ENCODE measurements at places on chromosomes 5 and 9.

DNA sequence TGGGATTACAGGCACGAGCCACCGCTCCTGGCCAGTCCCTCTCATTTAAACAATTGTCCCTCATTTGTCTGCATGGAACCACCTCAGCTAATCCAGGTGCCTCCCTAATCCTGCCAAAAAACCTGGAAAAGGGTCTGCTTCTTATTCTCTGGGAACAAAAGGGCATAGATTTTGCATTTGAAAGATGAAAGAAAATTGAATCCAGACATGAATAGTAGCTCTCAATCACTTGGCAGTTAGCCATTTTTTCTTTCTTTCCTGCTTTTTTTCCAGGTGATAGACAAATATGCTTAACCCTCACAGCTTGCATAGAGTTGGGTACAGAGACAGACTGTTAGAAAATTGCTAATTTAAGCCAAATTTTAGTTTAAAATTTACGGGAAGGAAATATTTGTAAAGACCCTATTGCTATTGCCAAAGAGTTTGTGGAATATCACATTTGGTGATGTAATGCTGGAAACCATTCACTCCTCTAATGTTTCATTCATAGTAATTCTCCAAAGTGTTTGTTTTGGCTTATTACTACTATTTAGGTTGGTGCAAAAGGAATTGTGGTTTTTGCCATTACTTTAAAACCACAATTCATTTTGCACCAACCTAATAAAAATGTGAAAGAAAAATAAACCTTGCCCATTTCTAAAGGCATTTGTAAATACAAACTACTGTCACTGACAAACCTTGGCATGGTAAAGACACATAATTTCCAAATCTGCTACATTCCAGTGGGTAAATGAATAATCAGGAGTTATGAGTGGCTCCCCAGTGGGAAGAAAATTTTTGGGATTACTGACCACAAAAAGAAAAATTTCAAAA lies 80.5 kb upstream of the JAK2 start:
- no peak for DNase-seq
- H3K27me3 ChIP-seq = no peaks in the 10 kb centered on the region
- no peaks in the 10 kb centered on the region for H3K4me1 ChIP-seq

DNA sequence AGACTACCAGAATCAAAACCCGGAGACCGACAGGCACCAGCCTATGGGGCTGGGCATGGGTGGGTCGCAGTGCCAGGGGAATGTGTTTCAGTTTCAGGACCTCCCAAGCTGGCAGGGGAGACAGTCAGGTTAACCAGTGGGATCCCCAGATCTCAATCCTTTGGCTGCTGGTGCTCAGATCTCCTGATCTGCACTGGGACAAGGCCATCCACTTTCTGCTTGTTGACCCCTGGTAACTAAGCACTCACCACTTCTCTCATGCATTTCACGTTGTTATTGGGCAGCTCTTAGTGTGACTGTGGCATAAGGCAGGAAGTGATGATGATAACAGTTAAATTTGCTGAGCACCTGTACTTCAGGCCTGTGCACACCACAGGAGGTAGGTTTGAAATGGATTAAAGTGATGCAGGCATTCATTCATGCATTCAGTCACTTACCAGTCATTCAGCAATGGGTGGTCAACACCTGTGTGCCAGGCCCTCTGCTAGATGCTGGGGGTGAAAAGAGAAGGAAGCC lies 42.1 kb upstream of the STXBP1 start:
- H3K4me3 ChIP-seq = peak overlapping the region; percentile 77
- no peaks in the 10 kb centered on the region for H3K36me3 ChIP-seq
- H3K4me1 ChIP-seq = peaks cover 13% of the 10 kb centered on the region
- peak overlapping the region; percentile 96 for H3K27ac ChIP-seq
- peaks cover 8% of the 10 kb centered on the region for H3K27me3 ChIP-seq
- DNase-seq = no peak

- H3K27me3 ChIP-seq = no peaks in the 10 kb centered on the region
- peaks cover 7% of the 10 kb centered on the region for H3K4me1 ChIP-seq
- H3K36me3 ChIP-seq = no peaks in the 10 kb centered on the region
- H3K4me3 ChIP-seq = no peak overlapping the region
Measured at GRCh38 chr9:28329323-28329722, 756.0 kb upstream of the C9orf72 start.

DNA sequence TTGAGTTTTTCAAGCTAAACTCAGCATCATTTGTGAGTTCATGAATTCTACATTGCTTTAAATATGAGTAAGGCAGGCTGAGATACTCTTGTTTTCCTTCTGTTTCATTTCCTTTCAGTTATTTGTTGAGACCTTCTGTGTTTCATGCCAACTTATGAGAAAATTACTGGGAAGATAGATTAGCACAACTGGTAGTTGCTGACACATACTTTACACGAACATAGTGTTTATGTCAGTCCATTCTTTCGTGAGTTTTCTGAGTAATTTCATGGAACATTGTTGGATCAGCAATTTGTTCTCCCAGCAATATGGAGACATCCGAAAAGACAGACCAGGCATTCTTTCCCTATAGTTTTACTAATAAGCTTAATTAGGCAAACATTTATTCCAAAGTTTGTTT lies 102.0 kb upstream of the SMC5 start:
- no peaks in the 10 kb centered on the region for H3K27me3 ChIP-seq
- DNase-seq = no peak
- H3K27ac ChIP-seq = no peak overlapping the region
- H3K36me3 ChIP-seq = no peaks in the 10 kb centered on the region
- H3K4me3 ChIP-seq = no peak overlapping the region

GRCh38 chr9:134785325-134786108 lies 95.1 kb upstream of the FCN2 start:
- H3K4me3 ChIP-seq = no peak overlapping the region
- no peak overlapping the region for H3K27ac ChIP-seq
- no peaks in the 10 kb centered on the region for H3K36me3 ChIP-seq
- no peaks in the 10 kb centered on the region for H3K4me1 ChIP-seq
- DNase-seq = no peak

DNA sequence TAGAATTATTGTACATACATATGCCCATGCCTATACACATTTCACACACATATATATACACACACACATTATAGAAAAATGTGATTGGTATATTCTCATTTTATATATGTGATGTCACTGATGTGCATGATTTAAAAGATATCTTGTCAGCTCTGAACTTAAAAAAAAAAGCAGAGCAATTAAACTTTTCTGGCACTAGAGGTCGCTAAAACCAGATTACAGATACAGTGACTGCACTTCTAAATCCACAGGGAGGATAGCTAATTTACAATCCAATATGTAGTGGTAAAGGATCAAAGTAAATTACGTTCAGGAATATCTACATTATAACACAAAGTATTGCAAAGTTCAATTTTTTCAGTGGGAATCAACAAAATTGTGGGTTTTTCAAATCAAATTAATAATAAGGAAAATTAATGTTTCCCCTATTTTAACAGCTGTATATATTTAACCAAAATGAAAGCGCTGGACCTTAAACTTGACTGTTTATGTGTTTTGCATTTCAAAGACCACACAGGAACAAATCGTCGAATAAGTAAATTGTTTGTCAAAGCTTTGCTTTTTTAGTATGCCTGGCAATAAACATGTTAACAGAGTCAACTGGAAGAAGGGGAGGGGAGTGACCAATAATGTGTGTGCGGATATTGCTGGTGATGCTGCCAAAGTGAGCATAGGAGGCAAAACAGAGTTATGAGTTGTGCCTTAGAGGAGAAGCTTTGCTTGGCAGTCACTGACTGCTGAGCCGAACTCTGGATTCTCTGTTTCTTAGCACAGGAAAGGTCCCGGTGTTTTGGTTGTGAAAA lies 1201.4 kb upstream of the C9orf72 start:
- H3K36me3 ChIP-seq = no peaks in the 10 kb centered on the region
- peaks cover 5% of the 10 kb centered on the region for H3K27me3 ChIP-seq
- DNase-seq = no peak

GRCh38 chr5:102241809-102242421 lies 54.2 kb downstream of the SLCO4C1 start:
- H3K27ac ChIP-seq = no peak overlapping the region
- no peaks in the 10 kb centered on the region for H3K27me3 ChIP-seq
- H3K4me3 ChIP-seq = no peak overlapping the region

GRCh38 chr5:177233802-177234201 lies 69.7 kb downstream of the RAB24 start:
- DNase-seq = no peak
- H3K27me3 ChIP-seq = no peaks in the 10 kb centered on the region
- no peaks in the 10 kb centered on the region for H3K4me1 ChIP-seq
- H3K36me3 ChIP-seq = peaks cover 83% of the 10 kb centered on the region
- H3K27ac ChIP-seq = peak overlapping the region; percentile 12

- no peaks in the 10 kb centered on the region for H3K4me1 ChIP-seq
- H3K27me3 ChIP-seq = no peaks in the 10 kb centered on the region
- DNase-seq = no peak
- no peak overlapping the region for H3K4me3 ChIP-seq
- no peak overlapping the region for H3K27ac ChIP-seq
- H3K36me3 ChIP-seq = no peaks in the 10 kb centered on the region
Measured at GRCh38 chr9:89880161-89880560, 275.3 kb downstream of the GADD45G start.

DNA sequence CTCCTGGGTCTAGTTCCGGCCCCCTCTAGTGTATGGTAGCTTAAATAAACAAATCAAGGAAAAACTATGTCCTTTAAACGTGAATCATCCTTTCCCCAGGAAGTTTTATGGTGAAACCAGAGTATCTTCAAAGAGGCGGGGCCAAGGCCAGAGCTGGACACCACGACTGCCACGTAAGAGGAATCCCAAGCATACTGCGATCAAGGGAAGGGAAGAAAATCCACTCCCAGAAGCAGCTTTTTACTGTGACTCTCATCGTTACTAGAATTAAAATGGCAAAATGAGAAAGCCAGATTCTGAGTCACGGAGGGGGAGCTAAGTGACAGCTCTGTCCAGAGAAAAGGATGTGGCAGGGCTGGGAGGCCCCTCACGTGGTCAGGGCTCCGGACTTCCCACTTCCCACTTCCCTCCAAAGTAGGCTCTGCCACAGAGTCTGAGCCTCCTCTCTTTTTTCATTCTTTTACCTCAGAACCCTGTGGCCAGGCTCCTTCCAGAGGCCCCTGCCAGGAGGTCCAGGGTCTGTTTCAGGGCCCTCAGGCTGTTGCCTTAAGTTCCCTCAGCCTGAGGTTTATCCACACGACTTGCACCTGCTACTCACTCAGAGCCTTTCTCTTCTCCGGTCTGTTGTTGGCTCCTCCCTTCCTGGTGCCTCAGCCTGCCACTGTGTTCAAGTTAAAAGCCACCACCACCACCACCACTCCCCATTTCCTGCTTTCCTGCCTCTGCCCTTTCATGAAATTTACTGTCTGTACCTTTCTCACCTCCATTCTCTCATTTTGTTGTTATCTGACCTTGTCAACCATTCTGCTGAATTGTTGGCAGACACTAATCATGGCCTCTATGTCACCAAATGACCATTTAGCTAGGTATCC lies 1.4 kb upstream of the GLRX start:
- no peaks in the 10 kb centered on the region for H3K27me3 ChIP-seq
- H3K4me3 ChIP-seq = peak overlapping the region; percentile 91
- H3K36me3 ChIP-seq = peaks cover 4% of the 10 kb centered on the region
- H3K4me1 ChIP-seq = peaks cover 13% of the 10 kb centered on the region
- peak; percentile 72 for DNase-seq

DNA sequence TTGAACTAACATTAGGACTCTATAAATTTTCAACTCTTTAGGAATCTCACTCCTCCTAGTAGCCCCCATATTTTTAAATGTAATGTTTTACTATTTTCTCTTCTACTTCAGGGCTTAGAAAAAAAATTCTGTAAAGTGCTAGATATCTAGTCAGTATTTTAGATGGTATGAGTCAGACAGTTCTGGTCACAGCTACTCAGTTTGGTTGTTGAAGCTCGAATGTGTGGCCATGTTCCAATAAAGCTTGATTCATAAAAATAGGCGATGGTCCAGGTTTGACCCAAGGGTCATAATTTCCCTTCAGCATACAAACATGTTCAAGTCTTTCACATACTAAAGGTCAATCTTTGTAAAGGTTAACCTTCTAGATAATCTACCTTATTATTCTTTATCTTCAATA lies 566.0 kb upstream of the CDH18 start:
- H3K4me3 ChIP-seq = no peak overlapping the region
- DNase-seq = no peak
- H3K36me3 ChIP-seq = no peaks in the 10 kb centered on the region
- H3K27ac ChIP-seq = no peak overlapping the region
- no peaks in the 10 kb centered on the region for H3K27me3 ChIP-seq

DNA sequence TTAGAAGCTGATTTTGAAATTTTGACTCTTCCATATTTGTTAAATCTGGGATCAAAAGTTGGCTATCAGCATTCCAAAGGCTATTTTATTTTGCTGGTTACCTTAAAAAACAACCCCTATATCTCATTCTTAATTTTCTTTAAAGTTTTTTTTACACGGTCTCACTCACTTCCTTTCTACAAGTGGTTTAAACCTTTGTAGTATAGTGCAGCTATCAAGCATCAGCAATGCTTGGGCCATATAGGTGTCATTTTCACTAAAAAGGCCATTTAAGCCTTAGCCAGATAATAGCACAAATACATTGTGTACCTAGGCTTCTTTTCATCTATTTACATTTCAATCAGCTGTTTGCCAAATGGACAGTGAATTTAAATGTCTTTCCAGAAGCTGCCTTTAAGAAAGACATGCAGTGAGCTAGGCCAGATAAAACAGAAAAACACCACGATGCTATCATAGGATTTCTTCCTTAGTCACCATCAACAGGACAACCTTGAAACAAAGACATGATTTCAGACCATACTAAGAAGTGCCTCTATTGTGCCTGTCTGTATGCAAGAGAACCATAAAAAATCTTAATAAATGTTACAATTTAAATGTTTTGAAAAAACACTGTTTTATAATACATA lies 104.2 kb downstream of the RAPGEF6 start:
- H3K27me3 ChIP-seq = no peaks in the 10 kb centered on the region
- H3K4me1 ChIP-seq = peaks cover 7% of the 10 kb centered on the region
- no peak overlapping the region for H3K27ac ChIP-seq
- no peak overlapping the region for H3K4me3 ChIP-seq
- DNase-seq = no peak

DNA sequence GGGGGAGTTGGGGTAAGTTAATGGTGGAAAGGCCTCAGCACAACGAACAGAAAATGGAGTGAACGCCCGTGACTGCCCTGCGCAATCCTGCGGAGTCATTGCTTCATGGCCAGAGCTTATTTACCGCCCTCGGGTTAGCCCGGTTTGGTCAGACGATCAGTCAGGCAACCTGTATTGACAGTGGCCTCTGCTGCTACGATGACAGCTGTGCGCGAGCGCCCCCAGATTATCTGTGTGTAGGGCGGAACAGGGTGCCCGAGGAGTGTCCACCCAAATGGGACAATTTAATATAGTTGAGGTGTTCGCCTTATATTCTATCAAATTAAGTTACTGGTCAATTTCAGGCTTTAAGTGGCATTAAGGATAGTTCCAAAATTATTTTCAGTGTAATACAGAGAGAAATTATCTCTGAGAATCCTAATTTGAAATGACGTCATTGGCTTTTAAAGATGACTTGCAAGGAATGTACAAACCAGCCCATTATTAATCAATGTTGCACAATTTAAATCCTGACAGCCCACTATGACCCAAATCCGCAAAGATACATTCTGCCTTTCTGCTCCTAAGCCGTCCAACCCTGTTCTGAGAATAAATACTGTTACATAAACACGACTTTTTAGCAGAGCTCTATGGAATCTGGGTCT lies 879 bp upstream of the UBQLN1 start:
- peak overlapping the region; percentile 99 for H3K27ac ChIP-seq
- H3K4me3 ChIP-seq = peak overlapping the region; percentile 92
- no peaks in the 10 kb centered on the region for H3K27me3 ChIP-seq
- DNase-seq = peak; percentile 78

All from endodermal cell (in vitro differentiated cells).